ENCODE measurements at places on chromosomes 6 and 20. TPM values are rescaled to one million over a fixed set of nuclear protein-coding genes. Genes with fewer than 3 reads are reported as not detected.

Gene OVOL2
- total RNA-seq = not detected

Gene RAET1L
- total RNA-seq = not detected

Gene IP6K3
- not detected for total RNA-seq

Gene FANCE
- 14.9 TPM for total RNA-seq

Gene HSPA12B
- total RNA-seq = not detected

Gene C6orf132
- total RNA-seq = 0.05 TPM

Gene MAP7
- 0.75 TPM for total RNA-seq

Gene PRL
- not detected for total RNA-seq

Gene UFL1
- total RNA-seq = 22.5 TPM

Data from T-helper 2 cell treated with Interferon-gamma antibody and Interleukin-4, amounts not matched to agents 100 ng/mL and 5 ng/mL, for 36 hours (primary cell).